ENCODE measurements at places on chromosomes 6 and 20. TPM values are rescaled to one million over a fixed set of nuclear protein-coding genes. Genes with fewer than 3 reads are reported as not detected.

BHLHE23 gene
- not detected for total RNA-seq

DNA sequence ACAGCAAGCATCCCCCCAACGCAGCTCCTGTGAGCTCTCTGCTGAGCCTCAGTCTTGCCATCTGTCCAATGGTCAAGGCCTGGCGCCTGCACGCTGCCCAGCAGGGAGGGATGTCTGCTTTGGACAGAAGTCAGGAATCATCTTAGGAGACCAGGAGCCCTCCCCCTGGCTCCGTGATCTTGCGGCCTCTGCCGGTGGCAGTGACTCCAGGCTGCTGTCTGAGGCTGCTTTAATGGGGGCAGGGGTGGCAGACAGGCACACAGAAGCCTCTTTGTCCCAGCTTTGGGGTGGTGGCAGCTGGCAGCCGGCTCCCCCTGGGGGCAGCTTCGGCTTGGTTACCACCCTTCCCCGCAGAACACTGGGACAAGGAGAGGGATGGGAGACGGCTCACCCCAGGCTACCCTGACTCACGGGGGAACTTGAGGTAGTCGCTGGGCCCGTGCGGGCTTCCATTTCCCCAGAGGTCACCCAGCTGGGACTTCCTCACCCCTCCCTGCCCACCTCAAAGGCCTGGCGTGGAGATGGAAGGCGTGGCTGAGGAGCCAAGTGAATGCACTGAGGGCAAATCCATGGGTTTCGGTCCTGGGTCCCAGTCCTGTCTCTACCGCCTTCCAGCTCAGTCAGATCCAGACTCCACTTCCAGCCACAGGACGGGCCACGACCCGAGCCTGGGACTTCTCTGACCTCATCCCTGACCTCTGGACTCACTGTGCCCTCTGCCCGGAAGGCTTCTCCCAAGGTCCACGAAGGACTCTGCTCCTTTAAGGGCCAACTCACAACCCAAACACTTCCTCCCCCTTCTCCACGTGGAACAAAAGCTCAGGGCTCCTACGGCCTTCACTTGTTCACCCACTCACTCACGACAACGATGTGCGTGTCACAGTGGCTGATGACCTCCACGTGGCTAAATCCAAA lies 14.8 kb downstream of the PEDS1 start:
- H3K4me3 ChIP-seq, result no peak overlapping the region
- H3K27me3 ChIP-seq, result no peaks in the 10 kb centered on the region
- H3K4me1 ChIP-seq, result peaks cover 22% of the 10 kb centered on the region
- peaks cover 61% of the 10 kb centered on the region for H3K36me3 ChIP-seq
- H3K27ac ChIP-seq, result no peak overlapping the region

DNA sequence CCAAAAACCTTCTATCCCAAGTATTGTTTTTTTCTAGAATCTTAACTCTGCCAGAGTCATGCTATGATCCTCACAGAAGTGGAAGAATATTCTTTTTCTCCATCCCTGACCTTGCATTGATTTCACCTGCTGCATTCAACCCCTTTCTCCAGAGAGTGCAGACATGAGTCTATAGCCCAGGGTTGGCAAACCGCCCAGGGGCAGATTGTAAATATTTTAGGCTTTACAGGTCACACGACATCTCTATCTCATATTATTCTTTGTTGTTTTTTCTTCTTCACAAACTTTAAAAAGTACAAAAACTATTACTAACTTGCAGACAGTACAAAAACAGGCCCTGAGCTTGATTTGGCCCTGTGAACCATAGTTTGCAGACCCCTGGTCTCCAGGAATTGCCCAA lies 112.1 kb upstream of the ASF1A start:
- H3K27me3 ChIP-seq, result no peaks in the 10 kb centered on the region
- peak overlapping the region; percentile 2 for H3K27ac ChIP-seq
- peaks cover 50% of the 10 kb centered on the region for H3K4me1 ChIP-seq

SLC22A2 gene
- not detected for total RNA-seq
